ENCODE measurements at places on chromosomes 13 and 19. TPM values are rescaled to one million over a fixed set of nuclear protein-coding genes. Genes with fewer than 3 reads are reported as not detected.

ATP7B gene
- 28.1 TPM for polyA plus RNA-seq

FBXO27 gene
- 7.8 TPM for polyA plus RNA-seq

RPS28 gene
- 683 TPM for polyA plus RNA-seq

DNA sequence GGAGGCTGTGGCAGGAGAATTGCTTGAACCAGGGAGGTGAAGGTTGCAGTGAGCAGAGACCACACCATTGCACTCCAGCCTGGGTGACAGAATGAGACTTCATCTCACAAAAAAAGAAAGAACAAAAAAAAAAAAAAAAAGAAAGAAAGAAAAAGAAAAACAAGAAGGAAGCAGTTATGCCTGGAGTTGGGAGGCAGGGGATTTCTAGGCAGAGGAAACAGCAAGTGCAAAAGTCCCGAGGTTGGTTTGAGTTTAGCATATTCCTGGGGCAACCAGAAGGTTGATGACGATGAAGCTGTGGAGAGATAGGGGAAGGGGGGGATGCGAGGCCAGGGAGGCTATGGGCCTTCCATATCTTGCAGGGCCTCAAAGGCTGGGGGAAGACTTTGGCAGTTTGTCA, 11.5 kb upstream of the EML2 start:
- no peak for DNase-seq

Measured in renal pelvis (tissue), 12 donors.